ENCODE measurements at places on chromosomes 3 and 15.

DNA sequence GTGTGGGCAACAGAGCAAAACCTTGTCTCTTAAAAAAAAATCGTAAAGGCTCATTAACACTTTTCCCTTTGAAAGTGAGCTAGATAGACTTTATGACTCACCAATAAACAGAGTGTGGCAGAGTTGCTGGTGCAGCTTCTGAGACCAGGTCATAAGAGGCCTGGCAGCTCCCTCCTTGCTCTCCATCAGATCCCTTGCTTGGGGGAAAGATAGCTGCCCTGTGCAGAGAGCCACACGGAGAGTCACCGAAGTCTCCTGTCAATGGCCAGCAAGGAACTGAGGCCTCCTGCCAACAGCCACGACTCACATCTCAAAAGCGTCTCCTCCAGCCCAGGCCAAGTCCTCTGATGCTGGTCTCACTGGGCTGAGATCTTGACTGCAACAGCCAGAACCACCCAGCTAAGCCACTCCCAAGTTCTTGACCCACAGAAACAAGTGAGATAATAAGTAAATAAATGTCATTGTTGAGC lies 8.7 kb upstream of the GP9 start:
- no peak for DNase-seq

- DNase-seq = no peak
Observed at GRCh38 chr3:42043099-42043813, 47.9 kb upstream of the TRAK1 start.

GRCh38 chr15:65177901-65178300 lies 7.2 kb downstream of the CLPX start:
- no peak for DNase-seq

- no peak for DNase-seq
Observed at GRCh38 chr15:79002581-79002980, 57.7 kb upstream of the CTSH start.

- no peak for DNase-seq
Observed at GRCh38 chr3:184359610-184360009, 1.8 kb downstream of the CLCN2 start.

- DNase-seq = no peak
Observed at GRCh38 chr3:141651409-141651808, 86.7 kb upstream of the RNF7 start.

DNA sequence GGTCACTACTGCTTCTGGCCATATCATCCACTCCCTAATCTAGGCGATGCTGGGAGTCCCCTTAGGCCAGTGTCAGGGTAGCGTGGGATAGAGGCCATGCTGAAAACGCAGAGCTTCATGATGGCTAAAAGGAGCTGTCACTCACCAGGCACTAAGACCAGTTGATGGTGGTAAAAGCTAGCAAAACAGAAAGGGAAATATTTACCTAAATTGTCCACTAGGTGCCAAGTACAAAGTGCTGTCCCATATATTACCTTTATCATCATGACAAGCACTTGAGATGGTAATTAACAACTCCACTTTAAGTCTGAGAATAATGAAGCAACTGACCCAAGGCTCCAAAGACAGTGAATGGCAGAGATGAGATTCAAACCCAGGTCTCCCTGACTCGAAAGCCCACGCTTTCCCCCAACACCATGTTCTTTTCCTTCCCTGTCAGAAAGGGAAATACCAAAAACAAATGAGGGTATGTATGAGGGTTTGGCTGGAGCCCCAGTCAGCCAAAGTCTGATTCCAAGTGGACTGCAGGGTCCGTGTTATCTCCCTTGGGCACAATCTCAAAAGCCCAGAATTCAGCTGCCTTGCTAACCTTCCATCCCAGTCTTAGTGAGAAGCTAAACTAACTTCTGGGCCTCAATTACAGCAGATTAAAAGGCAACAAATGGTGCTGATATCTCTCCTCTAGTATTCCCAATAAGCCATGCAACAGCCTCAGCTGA lies 84.7 kb downstream of the RBPMS2 start:
- DNase-seq = no peak

DNA sequence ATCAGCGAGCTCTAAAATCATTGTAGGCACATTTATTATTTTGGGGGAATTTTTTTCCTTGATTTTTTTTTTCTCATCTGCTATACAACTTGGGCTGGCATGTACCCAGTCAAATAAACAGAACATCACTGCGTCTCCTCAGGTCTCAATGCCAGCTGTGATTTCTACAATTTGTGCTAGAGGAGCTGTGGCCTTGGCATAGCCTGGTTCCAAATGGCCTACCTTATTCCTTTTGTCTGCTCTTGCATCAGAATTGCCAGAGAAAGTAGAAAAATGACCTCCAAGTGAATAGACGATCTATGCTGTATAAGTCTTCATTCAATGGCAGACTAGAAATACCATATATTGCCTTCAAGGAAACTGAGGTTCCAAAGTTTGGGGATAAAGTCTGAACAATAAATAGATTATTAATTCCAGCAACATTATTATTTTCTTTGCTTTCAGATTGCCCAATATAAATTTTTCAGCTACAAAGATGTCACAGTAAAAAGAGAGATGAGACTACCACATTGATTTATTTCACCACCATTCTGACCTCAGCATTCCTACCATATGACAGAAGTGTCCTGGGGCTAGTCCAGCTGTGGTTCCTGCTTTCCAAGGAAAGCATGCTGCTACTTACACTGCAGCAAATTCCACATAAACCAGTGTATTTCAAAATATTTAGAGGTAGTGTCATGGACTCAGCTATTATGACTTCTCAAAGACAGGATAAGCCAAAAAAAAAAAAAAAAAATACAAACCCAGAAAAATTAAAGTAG lies 493.9 kb upstream of the ZNF385D start:
- no peak for DNase-seq

DNA sequence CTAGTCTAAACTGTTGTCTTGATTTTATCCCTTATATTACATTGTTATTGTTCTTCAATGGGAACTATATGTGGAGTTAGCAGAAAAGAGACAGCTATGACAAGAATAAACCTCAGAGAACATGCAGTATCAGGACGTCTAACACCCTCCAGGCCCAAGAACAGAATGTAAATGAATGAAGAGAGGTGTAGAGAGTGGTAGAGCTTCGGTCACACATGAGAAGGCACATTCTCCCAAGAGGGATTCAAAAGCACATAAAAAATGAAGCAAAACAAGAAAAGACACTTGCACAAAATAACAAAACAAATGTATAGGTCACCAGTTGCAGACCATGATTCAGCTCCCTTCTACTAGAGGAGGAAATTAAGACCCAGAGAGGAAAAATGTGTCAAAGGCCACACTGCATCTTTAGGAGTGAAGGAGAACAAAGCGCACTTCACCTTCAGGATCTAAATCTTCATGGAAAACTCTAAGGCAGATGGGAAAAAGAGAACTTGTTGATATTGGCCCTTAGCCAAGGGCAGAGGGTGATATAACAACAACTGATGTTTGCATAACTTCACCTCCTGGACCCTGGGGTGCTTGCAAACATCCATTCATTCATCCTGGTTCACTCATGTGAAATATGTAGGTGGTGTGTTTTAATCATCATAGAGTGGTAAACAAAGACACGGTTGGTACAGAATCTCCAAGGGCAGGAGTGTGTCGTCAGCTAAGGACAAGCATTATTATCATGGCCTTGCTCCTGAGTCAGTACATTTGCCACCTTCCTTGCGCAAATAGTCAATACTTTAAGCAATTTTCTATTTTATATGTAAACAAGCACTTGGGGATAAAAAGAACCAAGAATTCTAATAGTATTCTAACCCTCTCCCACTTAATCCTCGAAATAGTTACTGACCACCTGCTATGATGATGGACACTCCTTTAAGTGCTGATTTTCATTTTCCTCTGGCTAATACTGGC lies 8.8 kb downstream of the NEK10 start:
- DNase-seq = no peak

DNA sequence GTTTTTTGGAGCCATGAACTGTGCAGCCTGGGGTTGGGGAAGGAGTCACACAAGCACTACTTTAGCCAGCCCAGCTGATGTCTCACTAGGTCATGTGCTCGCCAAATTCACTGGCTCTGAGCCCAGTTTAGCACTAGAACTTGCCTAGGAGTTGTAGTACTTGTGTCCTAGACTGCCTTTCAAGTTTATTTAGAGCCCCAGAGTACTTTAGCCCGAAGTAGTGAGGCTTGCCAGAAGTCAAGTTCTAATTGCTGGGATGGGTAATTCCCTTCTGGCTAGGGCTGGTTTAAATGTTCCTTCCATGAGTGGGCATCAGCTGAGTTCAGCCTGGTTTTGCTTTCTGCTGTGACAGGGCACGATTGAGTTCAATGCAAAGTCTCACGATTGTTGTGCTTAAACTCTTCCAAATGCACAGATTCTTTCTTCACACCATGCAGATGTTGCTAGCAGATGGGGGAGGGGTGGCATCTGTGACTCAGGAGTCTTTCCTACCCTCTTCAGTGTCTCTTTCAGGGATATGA lies 228.2 kb upstream of the ZPLD1 start:
- DNase-seq = no peak

- DNase-seq = no peak
Observed at GRCh38 chr3:164250923-164251322, 827.4 kb downstream of the SI start.

- DNase-seq = peak; percentile 85
Observed at GRCh38 chr3:122382888-122383666, at the start of gene MIX23. Gene MIX23 (minus strand): TSS chr3:122383231. CDS start chr3:122383224, 7 bp downstream.

Data from CD4-positive, alpha-beta T cell treated with Interleukin-12 subunit alpha and Interleukin-12 subunit beta, for 1 hour (primary cell).